ENCODE measurements at places on chromosomes 2 and 18. TPM values are rescaled to one million over a fixed set of nuclear protein-coding genes. Genes with fewer than 3 reads are reported as not detected.

GRCh38 chr2:144042751-144043150, 477.2 kb downstream of the ZEB2 start:
- DNase-seq = no peak

DNA sequence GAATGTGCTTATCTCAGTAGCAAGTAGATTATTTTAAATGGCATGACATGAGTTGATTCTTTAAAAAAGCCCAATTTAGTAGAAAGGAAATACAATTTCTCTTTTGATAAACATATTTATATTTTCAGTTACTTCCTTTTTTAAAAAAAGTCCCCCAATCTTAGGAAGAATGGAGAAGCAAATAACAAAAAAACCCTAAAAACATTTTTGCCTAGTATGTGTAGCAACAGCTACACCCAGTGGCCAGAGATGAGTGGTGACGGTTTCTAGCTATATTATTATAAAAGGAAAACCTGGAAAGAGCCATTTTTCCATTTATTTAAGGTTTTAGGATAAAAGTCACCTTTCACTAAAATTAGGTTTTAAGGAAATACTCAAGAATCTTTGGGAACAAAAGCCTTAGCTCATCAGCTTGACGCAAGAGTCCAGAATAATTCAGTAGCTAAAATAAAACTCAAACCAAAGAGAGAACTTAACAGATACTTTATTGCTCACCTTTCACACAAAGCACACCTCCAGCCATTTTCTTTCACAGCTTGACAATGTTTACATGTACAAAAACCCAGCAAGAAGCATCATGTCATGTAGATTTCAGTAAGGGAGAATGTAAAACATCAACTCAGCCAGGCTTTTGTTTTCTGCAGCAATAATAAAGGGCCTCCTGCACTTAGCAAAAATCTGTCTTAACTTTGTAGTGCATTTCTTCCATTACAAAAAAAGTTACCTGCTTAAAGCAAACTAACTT, 15.7 kb downstream of the FAM98A start:
- DNase-seq = no peak

DNA sequence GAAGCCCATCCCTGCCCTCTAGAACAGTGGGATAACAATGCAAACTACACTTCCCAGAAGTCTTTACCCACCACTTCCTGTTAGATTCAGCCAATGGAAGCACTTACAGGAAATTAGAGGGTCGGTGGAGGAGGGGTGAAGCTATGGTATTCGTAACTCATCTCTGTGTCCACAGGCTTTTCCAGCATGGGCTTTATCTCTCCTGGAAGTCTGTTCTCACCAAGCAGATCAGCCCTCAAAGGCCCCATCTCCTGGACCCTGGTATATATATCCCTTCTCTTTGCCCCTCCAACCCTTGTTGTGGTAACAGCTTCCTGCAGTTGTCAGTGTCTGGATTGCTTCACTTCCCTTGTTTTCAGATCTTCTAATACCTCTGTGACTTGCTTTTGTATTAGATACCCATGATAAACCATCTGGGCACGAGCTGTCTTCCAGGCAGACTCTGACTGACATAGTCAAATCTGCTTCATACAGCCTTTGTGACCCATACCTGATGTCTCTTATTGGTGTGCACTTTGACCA, 475.0 kb upstream of the POU3F3 start:
- DNase-seq = peak; percentile 32

Gene RGPD8
- total RNA-seq = 11.8 TPM

Gene MIB1
- total RNA-seq = 62.8 TPM

Gene SLC5A7
- not detected for total RNA-seq

DNA sequence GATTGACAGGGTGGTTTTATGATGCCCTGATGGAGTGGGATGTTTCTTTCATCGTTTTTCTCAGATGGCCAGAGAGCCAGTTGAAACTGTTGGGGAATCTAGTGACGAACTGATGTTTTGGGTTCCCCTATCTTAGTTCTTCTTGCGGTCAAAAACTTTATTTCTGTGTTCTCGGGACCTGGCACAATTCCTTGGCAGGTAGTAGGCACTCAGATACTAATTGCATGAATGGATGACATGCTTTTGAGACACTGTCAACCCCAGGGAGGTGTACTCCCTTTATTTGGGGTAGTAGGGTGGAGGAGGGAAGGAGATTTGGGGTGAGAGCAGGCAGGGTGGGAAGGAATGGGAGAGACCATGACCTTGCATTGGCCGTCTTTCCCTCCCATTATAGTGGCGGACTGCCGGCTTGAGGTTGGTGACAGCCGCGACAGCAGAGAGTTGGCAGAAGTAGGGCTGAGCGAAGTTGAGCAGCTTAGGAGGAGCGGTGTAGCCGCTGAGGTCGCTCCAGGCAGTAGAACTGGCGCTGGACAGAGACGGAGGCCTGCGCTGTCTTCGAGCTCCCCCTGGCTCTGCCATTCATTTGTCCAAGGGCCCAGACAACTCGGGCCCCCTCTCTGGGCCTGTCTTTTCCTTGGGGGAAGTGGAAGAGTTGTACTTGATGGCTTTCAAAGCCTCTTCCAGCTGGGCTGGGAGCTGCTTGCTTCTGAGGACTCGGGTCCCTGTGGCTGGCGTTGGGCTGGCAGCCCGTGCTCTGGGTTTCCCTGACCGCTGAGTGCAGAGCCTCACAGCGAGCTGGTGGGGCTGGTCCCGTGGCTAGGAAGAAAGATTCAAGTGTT, 2.6 kb downstream of the TET3 start:
- DNase-seq = no peak

GRCh38 chr18:49756671-49757362, 56.5 kb downstream of the ACAA2 start:
- DNase-seq = no peak

Gene GRHL1
- total RNA-seq = 1.7 TPM

- DNase-seq = no peak
Observed at GRCh38 chr2:16717477-16717876, 51.8 kb upstream of the CYRIA start.

Gene EGR4
- 0.15 TPM for total RNA-seq

DNA sequence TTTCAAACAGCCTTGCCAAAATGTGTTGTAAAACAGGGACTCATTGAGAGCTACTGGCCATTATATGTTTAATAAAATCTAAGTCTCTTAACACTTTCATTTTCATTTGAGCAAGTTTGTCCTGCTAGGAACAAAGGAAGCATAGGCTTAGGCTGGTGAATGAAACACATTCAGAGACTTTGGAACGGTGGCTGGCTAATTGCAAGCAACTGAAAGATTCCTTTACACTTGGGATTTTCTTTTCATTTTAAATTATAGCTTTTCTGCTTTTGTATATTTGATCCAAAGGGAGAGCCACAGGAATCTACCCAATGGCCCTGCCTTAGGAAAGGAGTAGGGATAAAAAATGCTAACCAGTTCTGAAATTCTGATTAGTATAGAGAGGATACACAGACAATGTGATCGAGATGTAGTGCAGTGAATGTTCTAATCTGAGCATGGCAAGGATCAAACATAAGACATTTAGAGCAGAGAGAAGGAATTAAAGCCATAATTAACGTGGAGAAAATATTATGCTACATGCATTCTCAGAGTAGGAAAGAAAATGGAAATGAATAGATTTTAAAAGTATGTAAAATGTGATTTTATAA, 911.4 kb upstream of the SLC39A10 start:
- DNase-seq = no peak

- DNase-seq = no peak
Observed at GRCh38 chr2:240795916-240796510, 24.0 kb downstream of the KIF1A start.

All from endothelial cell (in vitro differentiated cells).